Astrocyte (in vitro differentiated cells and primary cell): ENCODE measurements at places on chromosomes 12 and 14.

- peaks cover 45% of the 10 kb centered on the region for H3K4me1 ChIP-seq
- no peaks in the 10 kb centered on the region for H3K27me3 ChIP-seq
- H3K27ac ChIP-seq: peak overlapping the region; percentile 33
- DNase-seq: peak; percentile 76
- peaks cover 43% of the 10 kb centered on the region for H3K36me3 ChIP-seq
These were observed 14.8 kb downstream of the EMP1 start for GRCh38 chr12:13211191-13211858.

DNA sequence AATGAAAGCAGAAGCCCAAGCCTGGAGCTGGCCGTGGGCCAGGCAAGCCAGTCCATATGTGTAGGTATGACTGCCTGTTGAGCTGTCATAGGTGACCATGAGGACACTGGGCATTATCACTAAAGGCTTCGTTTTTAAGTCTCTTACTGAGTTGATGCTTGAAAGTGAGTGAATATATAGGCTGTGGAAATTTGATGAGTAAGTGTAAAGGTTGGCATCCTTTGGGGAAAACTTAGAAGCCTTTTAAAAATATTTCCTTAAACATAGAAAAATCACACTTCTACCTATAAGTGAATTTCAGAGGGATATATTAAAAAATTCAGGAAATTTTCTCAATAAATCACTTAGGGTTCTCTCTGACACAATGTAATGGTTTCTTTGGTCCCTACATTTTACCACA is 396.5 kb downstream of the FOXG1 start:
- H3K27me3 ChIP-seq: no peaks in the 10 kb centered on the region
- H3K36me3 ChIP-seq: no peaks in the 10 kb centered on the region
- no peak for DNase-seq
- H3K4me1 ChIP-seq: no peaks in the 10 kb centered on the region
- no peak overlapping the region for H3K27ac ChIP-seq
- no peak overlapping the region for H3K4me3 ChIP-seq

GRCh38 chr12:124168016-124168786 is 126.7 kb upstream of the RFLNA start:
- H3K4me3 ChIP-seq: no peak overlapping the region
- H3K4me1 ChIP-seq: no peaks in the 10 kb centered on the region
- DNase-seq: no peak
- H3K27ac ChIP-seq: no peak overlapping the region
- no peaks in the 10 kb centered on the region for H3K27me3 ChIP-seq

GRCh38 chr14:75289840-75290388 is 11.3 kb downstream of the FOS start:
- no peaks in the 10 kb centered on the region for H3K36me3 ChIP-seq
- H3K27ac ChIP-seq: no peak overlapping the region
- no peak for DNase-seq
- H3K4me3 ChIP-seq: no peak overlapping the region

DNA sequence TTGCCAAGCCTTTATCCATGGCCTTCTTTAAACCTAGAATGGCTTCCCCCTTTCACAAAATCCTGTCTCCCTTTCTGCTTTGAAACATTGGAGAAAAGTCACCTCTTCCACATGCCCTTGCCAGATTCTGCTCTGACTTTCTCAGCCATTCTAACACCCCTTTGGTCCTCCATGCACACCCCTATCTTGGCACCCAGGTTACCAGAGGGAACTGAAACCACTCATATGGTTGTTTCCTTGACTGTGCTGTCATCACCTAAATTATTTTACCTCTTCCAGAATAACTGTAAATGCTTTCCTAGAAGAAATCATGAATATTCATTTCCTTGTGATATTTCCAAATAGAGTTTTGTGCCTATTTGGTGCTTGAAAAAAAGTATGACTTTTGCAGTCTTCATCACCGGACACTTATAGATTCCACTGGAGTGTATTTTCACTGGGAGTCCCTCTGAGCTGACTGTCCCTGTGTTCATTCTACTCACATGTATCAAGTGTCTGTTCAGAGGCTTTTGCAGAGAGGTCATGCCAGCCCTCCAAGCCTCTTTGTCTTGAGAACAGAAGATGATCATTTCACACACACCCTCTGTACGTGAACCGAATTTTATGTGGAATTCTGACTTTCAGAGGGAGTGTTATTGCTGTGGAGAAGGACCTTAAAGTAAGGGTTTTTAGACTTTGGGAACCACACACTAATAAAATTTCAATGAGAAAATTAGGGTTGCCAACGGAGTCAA is 74.1 kb downstream of the PLXNC1 start:
- H3K4me3 ChIP-seq: no peak overlapping the region
- no peak overlapping the region for H3K27ac ChIP-seq
- no peaks in the 10 kb centered on the region for H3K36me3 ChIP-seq
- peaks cover 11% of the 10 kb centered on the region for H3K27me3 ChIP-seq
- no peak for DNase-seq

- no peak overlapping the region for H3K27ac ChIP-seq
- no peak for DNase-seq
- H3K27me3 ChIP-seq: no peaks in the 10 kb centered on the region
These were observed 153.7 kb upstream of the SLC38A2 start for GRCh38 chr12:46526233-46526632.

- H3K27me3 ChIP-seq: peaks cover under 1% of the 10 kb centered on the region
- no peak overlapping the region for H3K4me3 ChIP-seq
- no peak overlapping the region for H3K27ac ChIP-seq
- H3K36me3 ChIP-seq: no peaks in the 10 kb centered on the region
- no peaks in the 10 kb centered on the region for H3K4me1 ChIP-seq
These were observed 7.9 kb upstream of the HCAR1 start for GRCh38 chr12:122738571-122738970.

- H3K4me3 ChIP-seq: no peak overlapping the region
- H3K27me3 ChIP-seq: no peaks in the 10 kb centered on the region
- H3K4me1 ChIP-seq: no peaks in the 10 kb centered on the region
- no peak overlapping the region for H3K27ac ChIP-seq
These were observed 275.0 kb upstream of the G2E3 start for GRCh38 chr14:30283822-30284446.

DNA sequence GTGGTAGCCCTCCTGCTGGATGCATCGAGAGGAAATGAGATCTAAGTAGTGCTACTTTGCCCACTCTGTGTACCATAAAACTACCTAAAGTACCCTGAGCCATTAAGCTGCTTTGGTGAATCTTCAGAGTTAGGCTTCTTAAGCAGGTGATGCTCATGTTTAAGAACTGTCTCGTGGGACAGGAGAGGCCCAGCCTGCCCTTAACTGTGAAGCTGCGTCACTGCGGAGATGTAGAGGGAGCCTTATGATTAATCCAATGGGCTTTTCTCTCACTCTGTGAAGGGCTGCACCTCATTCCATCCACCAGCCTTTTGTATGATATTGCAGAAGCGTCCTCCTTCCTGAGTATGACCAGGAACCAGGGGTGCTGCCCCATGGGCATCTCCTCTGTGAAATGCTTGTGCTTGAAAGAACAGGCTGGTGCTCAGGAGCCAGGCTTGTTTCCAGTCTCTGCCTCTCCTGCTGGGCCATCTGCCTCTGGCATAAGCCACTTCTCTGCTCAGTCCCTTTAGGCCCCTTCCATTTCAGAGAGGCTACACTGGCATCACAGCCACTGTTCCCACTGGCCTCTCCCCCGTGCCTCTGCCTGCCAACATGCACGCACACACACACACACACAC is 6.8 kb upstream of the CCDC177 start:
- H3K27ac ChIP-seq: no peak overlapping the region
- no peak overlapping the region for H3K4me3 ChIP-seq
- H3K27me3 ChIP-seq: peaks cover 8% of the 10 kb centered on the region
- peaks cover 5% of the 10 kb centered on the region for H3K4me1 ChIP-seq
- no peak for DNase-seq

DNA sequence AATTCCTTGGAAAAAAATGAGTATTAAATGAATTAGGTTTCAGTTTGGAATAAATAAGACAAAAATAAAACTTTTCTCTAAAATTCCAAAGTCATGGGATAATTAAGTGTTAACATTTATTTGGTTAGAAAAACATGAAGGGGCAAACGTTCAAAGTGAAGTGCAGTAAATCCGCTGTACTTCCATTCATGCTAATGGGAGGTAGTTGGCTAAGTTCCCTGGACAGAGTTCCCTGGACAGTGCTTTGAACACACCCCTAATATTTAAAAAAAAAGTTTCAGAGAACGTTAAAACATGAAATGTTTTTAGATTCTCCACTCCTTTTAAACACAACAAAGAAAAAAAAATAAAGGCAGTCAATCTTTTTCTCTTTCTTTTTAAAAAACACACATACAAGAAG is 16.3 kb downstream of the ALX1 start:
- no peak for DNase-seq
- H3K27me3 ChIP-seq: no peaks in the 10 kb centered on the region
- H3K4me1 ChIP-seq: no peaks in the 10 kb centered on the region
- no peaks in the 10 kb centered on the region for H3K36me3 ChIP-seq
- H3K4me3 ChIP-seq: no peak overlapping the region
- H3K27ac ChIP-seq: no peak overlapping the region

GRCh38 chr14:26286081-26286912 is 311.5 kb downstream of the NOVA1 start:
- H3K36me3 ChIP-seq: no peaks in the 10 kb centered on the region
- no peaks in the 10 kb centered on the region for H3K27me3 ChIP-seq
- H3K4me3 ChIP-seq: no peak overlapping the region
- H3K27ac ChIP-seq: no peak overlapping the region

GRCh38 chr12:67937822-67938221 is 51.4 kb upstream of the IFNG-AS1 start:
- no peaks in the 10 kb centered on the region for H3K27me3 ChIP-seq
- no peak for DNase-seq
- H3K36me3 ChIP-seq: no peaks in the 10 kb centered on the region
- H3K27ac ChIP-seq: no peak overlapping the region

DNA sequence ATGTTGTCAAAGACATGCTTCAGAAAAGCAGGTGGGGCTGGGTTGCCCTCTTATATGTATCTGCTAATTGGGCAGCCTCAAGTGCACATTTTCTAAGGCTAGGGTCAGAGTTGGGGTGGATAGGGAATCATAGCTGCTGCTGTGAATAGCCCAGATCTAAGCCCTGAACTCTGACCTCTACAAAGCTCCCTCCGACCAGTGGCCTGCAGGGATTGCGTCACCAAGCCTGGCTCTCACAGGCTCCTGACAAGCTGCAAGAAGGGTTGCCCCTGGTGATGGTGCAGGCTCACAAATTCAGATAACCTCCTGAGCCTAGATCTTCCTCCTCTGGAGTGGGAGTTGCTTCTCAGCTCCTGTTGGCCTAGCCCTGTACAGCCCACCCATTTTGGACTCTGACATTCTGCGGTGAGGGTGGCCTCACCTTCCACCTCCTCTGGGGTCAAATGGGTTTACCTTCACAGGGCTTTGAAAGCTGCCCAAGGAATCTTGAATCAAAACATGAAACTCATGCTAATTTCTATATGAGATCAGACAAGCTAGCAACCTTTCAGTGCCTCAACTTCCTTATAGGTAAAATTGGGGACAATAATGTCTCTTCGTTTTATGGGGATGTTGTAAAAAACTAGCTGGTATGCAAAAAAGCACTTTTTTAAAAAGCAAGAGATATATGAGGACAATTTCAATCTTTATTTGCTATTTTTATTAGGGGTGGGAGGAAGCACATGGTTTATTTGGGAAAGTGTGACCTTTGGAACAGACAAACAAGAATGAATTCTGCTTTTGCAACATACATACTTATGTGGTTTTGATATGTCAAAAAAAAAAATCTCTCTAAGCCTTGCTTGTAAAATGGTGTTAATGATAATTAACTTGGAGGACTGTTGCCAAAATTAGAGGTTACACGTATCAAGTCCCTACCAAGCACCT is 4.9 kb upstream of the SUSD6 start:
- no peaks in the 10 kb centered on the region for H3K36me3 ChIP-seq
- no peak overlapping the region for H3K27ac ChIP-seq
- H3K4me3 ChIP-seq: no peak overlapping the region
- peaks cover 5% of the 10 kb centered on the region for H3K4me1 ChIP-seq
- no peak for DNase-seq

DNA sequence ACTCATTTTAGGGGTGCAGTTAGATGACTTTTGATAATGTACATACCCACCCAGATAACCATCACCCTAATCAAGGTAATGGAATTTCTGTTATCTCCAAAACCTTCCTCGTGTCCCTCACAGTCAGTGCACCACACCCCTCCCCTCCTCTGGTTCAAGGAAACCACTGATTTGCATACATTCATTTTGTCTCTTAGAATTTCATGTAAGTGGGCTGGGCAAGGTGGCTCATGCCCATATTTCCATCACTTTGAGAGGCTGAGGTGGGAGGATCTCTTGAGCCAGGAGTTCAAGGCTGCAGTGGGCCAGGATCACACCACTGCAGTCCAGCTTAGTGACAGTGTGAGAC is 15.7 kb downstream of the ADIPOR2 start:
- H3K27me3 ChIP-seq: no peaks in the 10 kb centered on the region
- no peak for DNase-seq
- no peaks in the 10 kb centered on the region for H3K36me3 ChIP-seq
- no peaks in the 10 kb centered on the region for H3K4me1 ChIP-seq

DNA sequence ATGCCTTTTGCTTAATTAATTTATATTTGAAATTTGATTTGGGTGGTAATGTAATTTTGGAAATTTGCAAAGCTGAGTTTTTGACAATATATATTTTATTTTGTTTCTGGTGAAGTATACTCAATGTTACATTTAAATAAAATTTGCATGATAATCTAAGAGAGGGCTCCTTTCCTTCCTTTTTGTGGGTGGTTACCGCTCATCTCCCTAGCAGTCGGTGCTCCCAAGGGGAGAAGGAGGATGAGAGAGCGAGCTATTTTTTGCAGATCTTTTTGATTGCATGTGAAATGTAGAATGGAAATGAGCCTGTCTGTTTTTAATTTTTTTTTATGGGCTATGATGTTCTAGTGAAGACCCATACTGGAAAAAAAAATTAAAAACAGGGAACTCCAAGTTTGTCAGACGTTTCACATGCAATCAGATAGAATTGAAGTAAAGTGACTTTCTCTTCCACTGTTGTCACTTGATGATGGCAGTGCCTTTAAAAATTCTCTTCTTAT is 39.8 kb downstream of the MSRB3 start:
- H3K27me3 ChIP-seq: no peaks in the 10 kb centered on the region
- H3K27ac ChIP-seq: no peak overlapping the region

- H3K4me1 ChIP-seq: no peaks in the 10 kb centered on the region
- no peaks in the 10 kb centered on the region for H3K27me3 ChIP-seq
- no peak overlapping the region for H3K4me3 ChIP-seq
- H3K27ac ChIP-seq: no peak overlapping the region
- H3K36me3 ChIP-seq: no peaks in the 10 kb centered on the region
- no peak for DNase-seq
These were observed 48.9 kb upstream of the C14orf180 start for GRCh38 chr14:104530646-104531045.

- H3K4me1 ChIP-seq: no peaks in the 10 kb centered on the region
- H3K27me3 ChIP-seq: no peaks in the 10 kb centered on the region
- no peak overlapping the region for H3K27ac ChIP-seq
These were observed 27.9 kb downstream of the CAPS2 start for GRCh38 chr12:75302225-75302624.

GRCh38 chr12:49894751-49895148 is 8.9 kb downstream of the FAIM2 start:
- no peak overlapping the region for H3K27ac ChIP-seq
- H3K36me3 ChIP-seq: no peaks in the 10 kb centered on the region
- no peak for DNase-seq
- no peak overlapping the region for H3K4me3 ChIP-seq
- peaks cover 7% of the 10 kb centered on the region for H3K4me1 ChIP-seq
- H3K27me3 ChIP-seq: peaks cover 3% of the 10 kb centered on the region
